ENCODE measurements at places on chromosomes 13 and 19.

DNA sequence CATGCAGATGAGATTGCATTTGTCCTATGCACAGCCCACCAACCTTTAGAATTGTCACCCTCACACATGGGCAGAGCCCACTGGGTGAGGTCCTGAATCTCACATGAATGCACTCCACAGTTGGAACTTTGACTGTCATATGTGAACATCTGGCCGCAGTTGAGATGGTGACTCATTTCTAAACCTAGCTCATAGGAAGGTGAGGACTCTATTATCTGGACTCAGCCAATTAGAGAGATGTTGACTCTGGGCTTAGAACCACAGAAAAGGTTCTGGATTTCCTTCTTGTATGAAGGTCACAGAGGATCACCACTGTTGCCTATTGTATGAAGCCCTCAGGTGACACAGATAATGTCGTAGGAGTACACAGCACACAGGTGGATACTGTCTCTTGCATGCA, 25.6 kb upstream of the ZNF681 start:
- H3K4me1 ChIP-seq, result no peaks in the 10 kb centered on the region
- no peak overlapping the region for H3K27ac ChIP-seq
- H3K4me3 ChIP-seq, result no peak overlapping the region
- H3K27me3 ChIP-seq, result no peaks in the 10 kb centered on the region
- H3K36me3 ChIP-seq, result peaks cover 33% of the 10 kb centered on the region

GRCh38 chr13:50162001-50162400, 146.8 kb downstream of the KCNRG start:
- H3K27me3 ChIP-seq, result no peaks in the 10 kb centered on the region
- H3K36me3 ChIP-seq, result no peaks in the 10 kb centered on the region
- no peak overlapping the region for H3K4me3 ChIP-seq
- DNase-seq, result no peak

DNA sequence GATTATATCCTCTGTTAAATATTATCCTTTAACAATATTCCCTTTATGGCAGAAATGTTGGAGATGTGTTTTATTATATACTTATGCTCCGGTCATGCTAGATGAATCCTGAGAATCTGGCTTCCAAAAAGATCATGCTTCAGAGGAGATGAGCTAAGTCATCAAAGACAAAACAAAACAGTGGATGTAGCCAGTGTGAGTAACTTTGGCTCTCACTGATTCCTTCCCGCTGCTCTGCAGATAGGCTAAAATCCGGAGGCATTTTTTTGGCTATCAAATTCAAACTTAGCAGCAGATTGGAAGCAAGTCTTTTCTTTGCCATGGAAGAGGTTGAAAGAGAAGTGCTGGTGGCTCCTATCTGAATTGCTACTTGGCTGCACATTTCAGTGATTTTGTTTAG, 295.9 kb downstream of the GPC6 start:
- no peaks in the 10 kb centered on the region for H3K27me3 ChIP-seq
- peaks cover 3% of the 10 kb centered on the region for H3K4me1 ChIP-seq
- no peaks in the 10 kb centered on the region for H3K36me3 ChIP-seq
- no peak overlapping the region for H3K4me3 ChIP-seq

- H3K27ac ChIP-seq, result no peak overlapping the region
- H3K4me1 ChIP-seq, result peaks cover 2% of the 10 kb centered on the region
- H3K4me3 ChIP-seq, result 0 out of 2 replicates have a peak overlapping the region, but pooled peaks have one; percentile 0
- no peaks in the 10 kb centered on the region for H3K36me3 ChIP-seq
These were observed 25.3 kb upstream of the SLC46A3 start for GRCh38 chr13:28744091-28744536.

DNA sequence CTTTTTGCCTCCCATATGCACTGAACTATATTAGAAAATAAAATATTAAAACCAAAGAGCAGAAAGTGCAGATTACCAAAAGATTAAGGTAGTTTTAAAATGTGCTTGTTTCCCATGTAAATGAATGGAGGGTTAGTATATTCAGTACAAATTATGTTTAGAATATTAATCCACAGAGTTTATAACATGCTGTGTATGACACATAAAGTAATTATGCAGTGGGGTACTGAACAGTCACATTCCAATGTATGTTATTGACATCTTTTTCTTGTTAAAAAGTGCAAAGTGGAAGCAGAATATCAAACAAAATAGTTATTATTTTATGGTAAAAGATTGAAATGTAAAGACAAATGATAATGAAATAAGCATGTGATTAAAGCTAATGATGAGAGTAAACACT, 79.3 kb downstream of the GPC6 start:
- DNase-seq, result no peak
- H3K27ac ChIP-seq, result no peak overlapping the region
- no peaks in the 10 kb centered on the region for H3K27me3 ChIP-seq
- H3K4me1 ChIP-seq, result peaks cover 4% of the 10 kb centered on the region
- no peak overlapping the region for H3K4me3 ChIP-seq
- H3K36me3 ChIP-seq, result peaks cover 2% of the 10 kb centered on the region

DNA sequence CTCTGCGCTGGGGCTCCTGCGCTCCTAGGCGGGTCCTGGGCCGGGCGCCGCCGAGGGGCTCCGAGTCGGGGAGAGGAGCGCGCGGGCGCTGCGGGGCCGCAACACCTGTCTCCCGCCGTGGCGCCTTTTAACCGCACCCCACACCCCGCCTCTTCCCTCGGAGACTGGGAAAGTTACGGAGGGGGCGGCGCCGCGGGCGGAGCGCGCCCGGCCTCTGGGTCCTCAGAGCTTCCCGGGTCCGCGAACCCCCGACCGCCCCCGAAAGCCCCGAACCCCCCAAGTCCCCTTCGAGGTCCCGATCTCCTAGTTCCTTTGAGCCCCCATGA, at the start of gene GJB2:
GJB2 (minus strand) TSS at position 103 of the 326 bp plus-strand sequence. CDS start 3,357 bp downstream, outside the sequence.
- H3K27me3 ChIP-seq, result peaks cover 52% of the 10 kb centered on the region

GRCh38 chr19:33804021-33804799, 7.5 kb downstream of the KCTD15 start:
- DNase-seq, result no peak
- peaks cover 5% of the 10 kb centered on the region for H3K36me3 ChIP-seq
- no peak overlapping the region for H3K4me3 ChIP-seq
- no peaks in the 10 kb centered on the region for H3K27me3 ChIP-seq
- H3K4me1 ChIP-seq, result peaks cover 8% of the 10 kb centered on the region
- no peak overlapping the region for H3K27ac ChIP-seq

GRCh38 chr13:66553391-66553790, 676.7 kb downstream of the PCDH9 start:
- H3K27ac ChIP-seq, result no peak overlapping the region
- H3K27me3 ChIP-seq, result no peaks in the 10 kb centered on the region
- H3K4me1 ChIP-seq, result no peaks in the 10 kb centered on the region
- no peak for DNase-seq
- H3K4me3 ChIP-seq, result no peak overlapping the region

GRCh38 chr19:55152017-55152416, 3.0 kb upstream of the TNNT1 start:
- H3K4me1 ChIP-seq, result peaks cover 14% of the 10 kb centered on the region
- no peak overlapping the region for H3K27ac ChIP-seq
- H3K4me3 ChIP-seq, result no peak overlapping the region
- DNase-seq, result no peak
- H3K36me3 ChIP-seq, result no peaks in the 10 kb centered on the region
- no peaks in the 10 kb centered on the region for H3K27me3 ChIP-seq

DNA sequence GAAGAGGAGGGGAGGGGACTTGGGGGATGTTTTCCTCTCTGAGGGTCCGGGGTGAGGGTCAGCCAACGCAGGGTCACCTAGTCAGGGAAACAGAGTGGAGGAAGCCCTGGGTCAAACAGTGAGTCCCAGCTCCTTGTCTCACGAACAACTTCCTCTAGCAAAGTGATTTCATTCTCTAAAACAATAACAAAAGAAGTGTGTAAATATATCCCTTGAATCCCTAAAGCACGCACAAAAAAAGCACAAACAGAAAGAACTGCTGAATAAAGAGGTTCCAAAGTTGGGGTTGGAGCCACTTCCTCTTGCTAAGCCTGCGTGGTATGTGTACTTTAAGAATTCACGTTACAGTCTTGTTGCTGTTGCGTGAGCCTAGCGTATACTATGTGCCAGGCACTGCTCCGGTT, 1.5 kb upstream of the C5AR2 start:
- H3K4me3 ChIP-seq, result no peak overlapping the region
- H3K36me3 ChIP-seq, result no peaks in the 10 kb centered on the region
- no peak overlapping the region for H3K27ac ChIP-seq
- no peaks in the 10 kb centered on the region for H3K4me1 ChIP-seq

DNA sequence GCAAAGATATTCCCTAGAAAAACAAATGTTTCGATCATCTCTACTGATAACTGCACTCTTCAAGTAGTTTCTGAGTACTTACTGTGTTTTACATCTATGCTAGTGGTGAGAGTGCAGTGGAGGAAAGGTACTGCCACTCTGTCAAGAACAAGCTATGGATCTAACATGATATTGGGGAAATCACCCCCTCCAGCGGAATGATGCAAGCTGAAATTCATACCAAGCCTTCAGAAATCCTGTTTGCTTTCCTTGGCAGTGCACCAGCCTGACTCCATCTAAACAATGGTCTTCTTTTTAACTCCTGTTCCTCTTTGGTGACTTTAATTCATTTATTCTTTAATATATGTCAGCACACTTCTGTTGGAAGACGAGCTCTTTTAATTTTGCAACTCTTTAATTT, 238.0 kb downstream of the PCDH9 start:
- H3K4me3 ChIP-seq, result no peak overlapping the region
- no peaks in the 10 kb centered on the region for H3K4me1 ChIP-seq

- no peak overlapping the region for H3K4me3 ChIP-seq
- no peak overlapping the region for H3K27ac ChIP-seq
- H3K36me3 ChIP-seq, result no peaks in the 10 kb centered on the region
- no peak for DNase-seq
- no peaks in the 10 kb centered on the region for H3K27me3 ChIP-seq
- H3K4me1 ChIP-seq, result peaks cover 6% of the 10 kb centered on the region
These were observed 209.3 kb downstream of the PCCA start for GRCh38 chr13:100298116-100298681.

- DNase-seq, result no peak
- H3K27ac ChIP-seq, result no peak overlapping the region
- peaks cover 26% of the 10 kb centered on the region for H3K36me3 ChIP-seq
- H3K4me1 ChIP-seq, result peaks cover 12% of the 10 kb centered on the region
- H3K27me3 ChIP-seq, result peaks cover 9% of the 10 kb centered on the region
- no peak overlapping the region for H3K4me3 ChIP-seq
These were observed 5.5 kb upstream of the WTIP start for GRCh38 chr19:34475975-34476594.

DNA sequence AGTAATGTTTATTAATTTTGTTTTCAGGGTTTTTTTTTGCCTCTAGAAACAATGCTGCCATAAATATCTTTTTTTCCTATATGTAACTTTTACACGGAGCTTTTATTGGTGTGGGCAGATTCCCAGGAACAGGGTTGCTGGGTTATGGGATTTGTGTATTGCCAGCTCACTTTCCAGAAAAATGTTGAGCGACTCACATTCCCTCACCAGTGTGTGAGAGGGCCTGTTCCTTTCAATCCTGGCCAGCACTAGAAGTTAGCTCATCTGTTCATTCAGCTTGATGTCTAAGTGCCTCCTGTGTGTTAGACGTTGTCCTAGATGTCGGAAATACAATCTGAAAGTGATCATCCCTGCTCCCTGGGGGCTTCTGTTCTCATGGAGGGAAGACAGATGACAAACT, 2.6 kb downstream of the ZNF71 start:
- H3K36me3 ChIP-seq, result peaks cover 10% of the 10 kb centered on the region
- H3K27me3 ChIP-seq, result no peaks in the 10 kb centered on the region
- H3K4me1 ChIP-seq, result peaks cover 3% of the 10 kb centered on the region
- no peak for DNase-seq
- no peak overlapping the region for H3K4me3 ChIP-seq

- H3K27me3 ChIP-seq, result no peaks in the 10 kb centered on the region
- H3K4me1 ChIP-seq, result no peaks in the 10 kb centered on the region
- H3K4me3 ChIP-seq, result no peak overlapping the region
- no peak overlapping the region for H3K27ac ChIP-seq
- H3K36me3 ChIP-seq, result no peaks in the 10 kb centered on the region
These were observed 17.9 kb downstream of the MYBPC2 start for GRCh38 chr19:50450369-50451222.

DNA sequence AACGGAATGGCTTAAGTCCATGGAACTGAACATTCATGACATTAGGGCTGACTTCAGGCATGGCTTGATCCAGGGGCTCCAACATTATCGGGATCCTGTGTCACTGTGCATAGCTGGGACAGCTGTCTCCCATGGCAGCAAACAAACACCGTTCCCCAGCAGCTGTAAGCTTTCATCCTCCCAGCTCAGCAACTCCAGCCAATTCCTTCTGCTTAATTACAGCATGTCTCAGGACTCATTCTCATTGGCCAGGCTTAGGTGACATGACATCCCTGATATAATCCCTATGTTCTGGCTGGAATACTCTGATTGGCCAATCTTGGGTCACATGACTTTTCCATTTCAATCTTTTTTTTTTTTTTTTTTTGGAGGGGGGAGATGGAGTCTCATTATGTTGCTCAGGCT, 10.9 kb upstream of the TLE5 start:
- H3K36me3 ChIP-seq, result no peaks in the 10 kb centered on the region
- no peak for DNase-seq
- H3K4me3 ChIP-seq, result no peak overlapping the region
- H3K27me3 ChIP-seq, result peaks cover 3% of the 10 kb centered on the region

Data from H1 (cell line).